Liver (tissue), 10 donors: ENCODE measurements at places on chromosomes 6 and 20. TPM values are rescaled to one million over a fixed set of nuclear protein-coding genes. Genes with fewer than 3 reads are reported as not detected.
A peak's percentile ranks its signal among the peaks of the same experiment; 100 is the strongest.

Gene GPSM3
- polyA plus RNA-seq, result 6.0 TPM

DNA sequence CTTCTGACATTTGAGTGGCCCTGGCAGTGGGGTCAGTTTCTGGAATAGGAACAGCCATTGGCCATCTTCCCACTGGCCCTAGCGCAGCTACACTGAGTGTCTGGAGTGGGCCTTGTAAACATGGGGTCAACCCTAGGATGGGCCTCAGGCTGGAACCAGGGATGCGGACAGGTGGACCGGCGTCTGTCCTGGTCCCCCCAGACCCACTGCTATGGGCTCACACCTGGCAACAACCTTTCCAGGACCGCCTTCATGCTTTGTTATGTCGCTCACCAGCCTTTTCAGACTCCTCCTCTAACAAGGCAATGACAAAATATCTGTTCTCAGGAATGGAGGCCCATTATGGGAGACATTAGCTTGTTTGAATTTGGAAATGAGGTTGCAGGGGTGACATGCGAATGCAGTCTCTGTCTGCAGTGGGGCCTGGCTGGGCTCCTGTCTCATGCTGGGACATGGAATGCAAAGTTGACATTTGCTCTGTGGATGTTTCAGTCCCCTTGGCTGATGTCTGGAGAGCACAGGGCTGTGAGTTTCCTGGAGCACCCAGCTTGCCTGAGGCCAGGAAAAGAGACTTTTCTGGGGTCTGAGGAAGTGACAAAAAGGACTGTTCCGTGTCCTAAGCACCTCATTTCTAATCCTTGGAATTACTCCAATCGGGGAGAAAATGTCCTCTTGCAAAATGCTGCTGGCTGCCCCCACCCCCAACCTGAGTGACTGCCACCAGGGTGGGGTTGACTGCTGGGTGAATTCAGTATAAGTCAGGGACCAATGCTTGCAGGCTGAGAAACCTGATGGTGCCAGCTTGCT, 98.7 kb upstream of the PMEPA1 start:
- no peak overlapping the region for H3K4me3 ChIP-seq
- no peaks in the 10 kb centered on the region for H3K27me3 ChIP-seq
- no peak overlapping the region for H3K27ac ChIP-seq
- DNase-seq, result no peak
- H3K4me1 ChIP-seq, result no peaks in the 10 kb centered on the region

Gene TNNC2
- 0.31 TPM for polyA plus RNA-seq

GRCh38 chr6:154402081-154402780, 45.6 kb upstream of the IPCEF1 start:
- no peak overlapping the region for H3K27ac ChIP-seq
- no peaks in the 10 kb centered on the region for H3K4me1 ChIP-seq
- H3K27me3 ChIP-seq, result no peaks in the 10 kb centered on the region

DNA sequence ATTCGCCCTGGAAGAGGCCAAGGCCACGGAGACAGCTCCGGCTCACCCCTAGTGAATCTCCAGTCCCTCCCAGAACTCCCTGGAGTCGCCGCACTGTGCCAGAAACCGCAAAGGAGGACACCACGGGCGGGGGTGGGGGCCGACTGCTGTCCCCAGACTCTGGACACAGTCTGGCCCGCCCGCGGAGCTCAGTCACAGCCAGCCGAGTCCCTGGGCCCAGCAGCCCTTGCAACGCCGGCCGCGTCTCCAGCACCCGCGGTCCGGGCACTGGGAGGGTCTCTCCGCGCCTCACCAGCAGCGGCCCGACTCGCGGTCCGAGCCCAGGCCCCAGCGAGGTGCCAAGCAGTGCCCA, 518 bp downstream of the PEX6 start:
- H3K27me3 ChIP-seq, result no peaks in the 10 kb centered on the region
- peaks cover 20% of the 10 kb centered on the region for H3K4me1 ChIP-seq
- peak overlapping the region; percentile 81 for H3K4me3 ChIP-seq
- no peaks in the 10 kb centered on the region for H3K36me3 ChIP-seq
- peak; percentile 56 for DNase-seq

DNA sequence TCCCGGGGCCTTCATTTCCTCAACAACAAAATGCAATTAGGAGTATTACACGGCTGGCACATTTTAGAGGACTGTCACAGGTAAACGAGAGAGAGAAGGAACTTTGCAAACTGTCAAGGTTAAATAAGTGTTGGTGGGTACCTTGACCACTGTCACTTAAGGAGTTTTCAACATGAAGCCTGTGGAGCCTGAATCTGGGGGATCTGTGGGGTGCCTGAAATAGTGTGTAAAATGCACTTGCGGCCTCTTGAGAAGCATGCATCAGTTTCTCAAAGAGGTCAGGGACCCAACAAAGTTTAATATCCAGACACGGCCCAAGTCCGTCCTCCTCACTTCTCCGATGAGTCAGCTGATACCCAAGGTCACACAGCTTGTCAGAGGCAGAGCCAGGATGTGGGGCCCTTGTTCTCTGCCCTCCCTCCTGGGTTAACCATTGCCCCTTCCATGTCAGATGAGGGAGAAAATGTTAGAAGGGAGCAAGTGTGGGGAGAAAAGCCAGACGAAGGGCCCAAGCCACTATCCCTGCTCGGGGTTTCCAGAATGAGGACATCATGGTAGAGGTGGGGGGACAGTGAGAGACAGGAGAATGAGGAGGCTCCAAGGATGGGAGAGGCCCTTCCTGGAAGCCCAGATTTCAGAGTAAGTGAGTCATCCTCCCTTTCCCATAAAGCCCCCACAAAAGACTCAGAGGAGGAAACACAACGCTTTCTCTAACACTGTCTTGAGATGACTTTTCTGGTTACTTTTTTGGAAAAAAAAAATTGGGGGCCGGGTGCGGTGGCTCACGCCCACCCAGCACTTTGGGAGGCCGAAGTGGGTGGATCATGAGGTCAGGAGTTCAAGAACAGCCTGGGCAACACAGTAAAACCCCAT, 42.2 kb downstream of the C6orf132 start:
- no peak overlapping the region for H3K27ac ChIP-seq
- H3K27me3 ChIP-seq, result no peaks in the 10 kb centered on the region
- no peak for DNase-seq

- H3K36me3 ChIP-seq, result no peaks in the 10 kb centered on the region
- H3K4me3 ChIP-seq, result no peak overlapping the region
- peak overlapping the region; percentile 19 for H3K27ac ChIP-seq
Measured at GRCh38 chr6:137222381-137222780, 3.2 kb upstream of the IFNGR1 start.

- no peak overlapping the region for H3K27ac ChIP-seq
- peaks cover 4% of the 10 kb centered on the region for H3K4me1 ChIP-seq
- H3K27me3 ChIP-seq, result no peaks in the 10 kb centered on the region
- DNase-seq, result no peak
- H3K4me3 ChIP-seq, result no peak overlapping the region
- no peaks in the 10 kb centered on the region for H3K36me3 ChIP-seq
Measured at GRCh38 chr6:13380761-13381160, 52.4 kb upstream of the TBC1D7 start.

Gene PPP1R16B
- polyA plus RNA-seq, result 0.97 TPM

DNA sequence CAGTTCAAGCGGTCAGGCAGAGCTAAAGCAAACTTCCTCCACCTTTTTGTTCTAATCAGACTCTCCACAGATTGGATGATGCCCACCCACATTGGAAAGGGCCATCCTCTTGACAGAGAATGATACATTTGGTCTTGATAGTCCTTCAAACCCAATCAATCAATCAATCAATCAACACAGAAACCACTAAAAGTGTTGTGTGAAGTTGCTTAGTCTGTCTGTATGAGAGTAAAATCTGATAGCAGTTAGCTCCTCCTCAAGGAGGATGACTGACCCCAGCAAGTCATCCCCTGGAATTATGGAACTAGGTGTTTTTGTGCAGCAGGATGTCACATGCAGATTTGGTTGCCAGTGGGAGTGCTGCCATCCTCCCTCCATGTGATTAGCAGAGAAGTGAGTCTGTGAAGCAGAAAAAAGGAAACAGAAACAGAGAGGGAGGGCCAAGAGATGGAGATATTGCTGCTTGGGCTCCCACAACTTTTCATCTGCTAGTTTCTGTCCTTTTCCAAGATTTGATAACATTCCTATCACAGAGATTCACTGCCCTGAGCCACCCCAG, 32.0 kb upstream of the SSTR4 start:
- no peaks in the 10 kb centered on the region for H3K27me3 ChIP-seq
- H3K4me1 ChIP-seq, result no peaks in the 10 kb centered on the region
- no peak overlapping the region for H3K4me3 ChIP-seq
- H3K36me3 ChIP-seq, result no peaks in the 10 kb centered on the region

GRCh38 chr6:105838171-105838570, 248.0 kb upstream of the PRDM1 start:
- DNase-seq, result no peak
- no peaks in the 10 kb centered on the region for H3K4me1 ChIP-seq
- no peak overlapping the region for H3K27ac ChIP-seq
- no peaks in the 10 kb centered on the region for H3K27me3 ChIP-seq
- H3K36me3 ChIP-seq, result no peaks in the 10 kb centered on the region

Gene TUBB2B
- 0.22 TPM for polyA plus RNA-seq

GRCh38 chr20:26167499-26167898, 470.8 kb upstream of the ZNF337 start:
- no peak overlapping the region for H3K4me3 ChIP-seq
- no peaks in the 10 kb centered on the region for H3K36me3 ChIP-seq
- no peak overlapping the region for H3K27ac ChIP-seq
- no peak for DNase-seq
- H3K4me1 ChIP-seq, result no peaks in the 10 kb centered on the region

Gene SALL4
- polyA plus RNA-seq, result 0.16 TPM
